ENCODE measurements at places on chromosomes 6 and 20.

- no peak for DNase-seq
Measured at GRCh38 chr6:146913842-146914488, 290.3 kb upstream of the STXBP5 start.

GRCh38 chr6:20538907-20539306 is 4.7 kb downstream of the CDKAL1 start:
- no peak for DNase-seq

DNA sequence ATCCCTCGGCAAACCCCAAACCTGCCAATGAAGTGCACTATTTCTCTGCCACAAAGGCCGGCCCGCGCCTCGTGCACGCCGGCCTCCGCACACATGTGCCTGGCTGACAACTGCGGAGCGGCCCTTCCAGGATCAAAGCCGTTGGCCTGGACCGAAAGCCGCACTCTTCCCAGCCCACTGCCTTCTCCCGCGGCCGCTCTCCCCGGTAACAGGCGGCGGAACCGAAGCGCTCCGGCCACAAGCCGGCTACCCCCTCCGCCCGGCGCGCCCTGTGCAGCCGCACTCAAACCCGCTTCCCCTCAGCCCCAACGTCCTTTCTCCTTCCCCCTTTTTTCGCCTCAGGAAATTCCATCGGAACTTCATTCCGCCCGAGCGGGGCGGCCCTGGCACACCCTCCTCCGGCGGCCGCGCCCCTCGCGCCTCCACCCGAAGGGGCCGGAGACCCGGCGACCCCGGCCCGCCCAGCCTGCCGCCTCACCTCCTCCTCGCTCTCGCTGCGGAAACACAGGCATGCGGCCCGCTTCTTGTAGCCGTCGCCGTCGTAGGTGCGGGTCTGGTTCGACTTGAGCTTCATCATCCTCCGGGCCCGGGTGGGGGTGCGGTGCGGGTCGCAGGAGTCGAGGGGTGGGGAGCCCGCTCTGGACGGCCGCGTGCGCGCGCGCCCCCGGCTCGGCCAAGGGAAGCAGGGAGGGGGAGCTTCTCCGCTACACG is 528 bp downstream of the NUDT3 start:
- DNase-seq = peak; percentile 26

DNA sequence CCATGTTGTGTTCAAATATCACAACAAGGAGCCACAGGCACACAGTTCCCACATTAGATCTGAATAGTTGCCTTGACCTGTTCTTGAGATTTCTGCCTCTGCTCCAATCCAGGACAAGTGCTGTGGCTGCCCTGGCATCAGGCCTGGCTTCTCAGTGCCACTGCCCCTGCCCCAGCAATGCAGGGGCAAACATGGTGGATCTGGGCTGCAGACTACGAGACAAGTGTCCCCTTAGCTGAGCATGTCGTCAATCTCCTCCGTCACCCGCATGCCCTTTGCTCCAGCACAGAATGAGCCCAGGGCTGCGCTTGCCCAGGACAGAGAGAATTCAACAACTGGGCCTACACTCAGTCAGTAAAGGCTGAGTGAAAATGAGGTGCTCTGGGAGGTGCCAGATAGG is 201.6 kb downstream of the SYNDIG1 start:
- DNase-seq = no peak

GRCh38 chr6:71012866-71013469 is 56.1 kb upstream of the B3GAT2 start:
- no peak for DNase-seq

GRCh38 chr6:12813321-12813720 is 96.8 kb downstream of the PHACTR1 start:
- DNase-seq = no peak

DNA sequence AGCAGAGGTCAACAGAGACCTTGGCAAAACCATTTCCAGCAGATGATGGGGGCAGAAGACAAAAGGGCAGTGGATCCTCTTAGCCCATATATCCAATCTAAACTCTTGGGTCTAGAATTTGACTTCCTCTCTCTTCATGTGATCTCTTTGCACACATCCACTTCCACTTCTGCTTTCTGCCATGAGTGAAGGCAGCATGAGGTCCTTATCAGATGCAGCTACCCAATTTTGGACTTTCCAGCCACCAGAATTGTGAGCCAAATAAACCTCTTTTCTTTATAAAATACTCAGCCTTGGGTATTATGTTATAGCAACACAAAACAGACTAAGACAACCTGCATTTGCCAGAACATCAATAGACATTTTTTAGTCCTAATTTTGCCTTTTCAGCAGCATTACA is 191.6 kb downstream of the ADAT2 start:
- DNase-seq = no peak

DNA sequence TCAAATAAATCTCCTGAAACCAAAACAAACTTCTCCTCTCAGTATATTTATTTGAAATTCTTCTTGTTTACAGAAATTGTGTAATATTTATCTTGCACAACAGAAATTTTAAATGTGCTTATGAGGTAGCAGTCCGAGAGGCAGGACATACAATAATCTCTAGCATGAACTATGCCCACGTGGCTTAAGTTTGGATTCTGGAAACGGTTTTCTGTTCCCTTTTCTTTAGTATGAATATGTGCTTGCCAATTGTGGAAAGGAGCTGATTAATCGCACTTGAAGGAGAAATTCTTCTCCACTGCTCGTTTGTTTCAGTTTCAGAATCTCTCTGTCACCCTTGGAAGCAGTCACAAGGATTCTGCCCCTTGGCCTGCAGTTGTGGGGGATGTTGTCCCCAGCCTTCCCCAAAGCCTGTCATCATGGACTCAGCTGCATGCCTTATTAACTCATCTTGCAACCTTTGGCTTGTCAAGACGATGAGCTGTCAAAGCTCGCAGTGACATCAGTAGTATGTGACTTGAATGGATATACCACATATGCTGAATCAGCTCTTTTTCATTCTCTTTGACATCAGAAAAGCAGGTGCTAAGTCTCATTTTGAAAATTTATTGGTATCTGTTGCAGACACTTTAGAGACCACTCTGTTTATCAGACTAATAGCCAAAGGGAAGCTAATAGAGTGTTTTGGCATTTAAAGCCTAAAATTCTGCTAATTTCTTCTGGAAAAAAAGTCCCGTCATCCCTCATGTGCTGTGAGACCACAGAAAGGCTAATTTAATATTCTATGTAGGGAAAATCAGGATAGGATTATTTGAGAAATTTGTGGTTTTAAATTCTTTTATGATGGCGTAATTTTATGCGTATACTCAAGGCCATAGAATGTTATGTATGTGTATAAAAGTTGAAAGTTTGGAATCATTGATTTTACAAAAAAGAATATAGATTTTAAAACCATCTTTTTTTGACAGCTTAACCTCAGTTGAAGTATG is 186.8 kb downstream of the ARID1B start:
- no peak for DNase-seq

DNA sequence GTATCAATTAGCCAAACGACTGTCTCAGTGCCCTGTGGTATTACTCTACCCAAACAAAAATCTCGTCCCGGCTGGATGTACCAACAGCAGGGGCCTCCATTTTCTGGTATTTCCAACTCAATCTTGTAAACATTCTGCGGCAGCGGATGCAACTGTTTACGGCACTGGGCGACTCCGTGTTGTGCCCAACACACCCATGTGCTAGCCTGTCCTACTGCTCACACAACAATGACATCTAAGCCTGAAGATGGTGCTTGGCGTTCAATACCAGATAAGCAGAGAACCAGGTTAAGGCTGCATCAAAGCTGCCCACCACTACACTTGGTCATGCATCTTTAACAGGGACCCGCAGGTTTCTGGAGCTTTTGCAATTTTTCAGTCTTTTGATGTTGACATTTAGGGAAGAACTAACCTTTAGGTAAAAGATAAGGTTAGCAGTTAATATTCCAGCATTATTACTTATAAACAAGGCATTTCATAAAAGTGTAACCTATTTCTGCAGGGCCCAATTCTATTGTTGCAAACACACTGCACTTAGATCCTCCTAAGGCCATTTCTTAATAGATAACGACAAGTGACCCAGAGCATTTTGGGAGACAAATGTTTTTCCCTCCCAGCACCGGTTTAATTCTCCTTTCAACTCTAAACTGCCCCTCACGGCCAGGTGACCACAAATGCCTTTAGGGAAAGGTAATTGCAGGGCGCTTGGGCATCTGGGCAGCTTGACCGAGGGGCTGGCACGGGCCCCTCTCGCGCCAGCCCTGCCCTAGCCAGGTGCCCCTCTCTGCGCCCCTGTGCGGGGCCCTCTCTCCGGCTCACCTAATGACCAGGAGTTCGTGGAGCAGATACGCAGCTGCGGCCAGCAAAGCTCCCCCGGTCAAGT is 945 bp downstream of the FAXC start:
- no peak for DNase-seq

DNA sequence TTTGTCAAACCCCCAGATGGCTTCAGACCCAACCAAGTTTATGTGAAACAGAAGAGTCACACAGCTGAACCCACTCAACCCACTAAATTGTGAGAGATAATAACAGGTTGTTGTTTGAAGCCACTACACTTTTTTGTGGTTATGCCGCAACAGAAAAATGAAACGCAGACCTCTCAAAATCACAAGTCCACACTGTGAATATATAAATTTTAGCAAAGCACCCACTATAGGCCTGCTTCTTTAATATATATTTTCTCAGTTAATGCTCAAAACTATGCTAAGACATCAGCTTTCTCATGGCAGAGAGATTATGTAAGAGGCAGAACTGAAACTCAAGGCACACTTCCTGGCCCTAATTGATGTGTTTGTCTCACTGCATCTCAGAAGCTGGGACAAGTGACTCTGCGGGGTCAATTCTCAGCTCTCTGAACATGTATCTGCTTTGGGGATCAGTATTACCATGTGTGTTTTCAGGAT is 27.7 kb downstream of the MAP3K5 start:
- DNase-seq = no peak

GRCh38 chr20:14775778-14776177 is 438.4 kb upstream of the FLRT3 start:
- no peak for DNase-seq

DNA sequence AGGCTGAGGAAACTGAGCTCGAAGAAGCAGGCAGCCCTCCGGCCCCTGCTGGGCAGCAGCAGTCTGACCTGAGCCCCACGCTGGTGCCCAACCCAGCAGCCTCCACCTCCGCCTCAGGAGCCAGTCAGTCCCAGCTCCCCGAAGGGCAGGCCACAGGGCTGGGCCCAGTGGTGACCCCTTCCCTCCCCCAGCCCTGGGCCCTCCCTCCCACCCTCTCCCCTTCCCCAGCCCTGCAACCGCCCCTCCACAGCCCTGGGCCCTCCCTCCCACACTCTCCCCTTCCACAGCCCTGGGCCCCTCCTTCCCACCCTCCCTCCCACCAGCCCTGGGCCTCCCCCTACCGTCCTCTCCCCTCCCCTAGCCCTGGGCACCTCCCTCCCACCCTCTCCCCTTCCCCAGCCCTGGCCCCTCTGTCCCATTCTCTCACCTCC is 115.0 kb downstream of the TAF4 start:
- DNase-seq = no peak

DNA sequence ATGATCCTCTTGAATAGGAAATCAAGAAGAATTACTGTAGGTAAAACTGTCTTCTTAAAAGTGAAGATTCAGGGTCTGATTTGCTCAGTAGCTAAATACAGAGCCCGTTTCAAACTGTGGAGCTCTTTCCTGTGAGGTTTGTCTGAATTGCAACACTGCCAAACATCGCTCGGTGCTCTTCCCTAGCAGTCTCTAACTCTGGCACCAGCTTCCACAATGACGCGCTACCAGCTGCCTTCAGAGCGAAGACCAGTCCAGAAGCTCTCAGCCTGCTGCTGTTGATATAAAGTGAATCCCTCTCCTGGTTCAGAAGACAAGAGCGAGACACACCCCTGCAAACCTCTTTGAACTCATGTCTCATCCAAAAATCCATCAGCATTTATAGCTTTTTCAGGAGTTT is 447.0 kb downstream of the LMBRD1 start:
- DNase-seq = no peak

DNA sequence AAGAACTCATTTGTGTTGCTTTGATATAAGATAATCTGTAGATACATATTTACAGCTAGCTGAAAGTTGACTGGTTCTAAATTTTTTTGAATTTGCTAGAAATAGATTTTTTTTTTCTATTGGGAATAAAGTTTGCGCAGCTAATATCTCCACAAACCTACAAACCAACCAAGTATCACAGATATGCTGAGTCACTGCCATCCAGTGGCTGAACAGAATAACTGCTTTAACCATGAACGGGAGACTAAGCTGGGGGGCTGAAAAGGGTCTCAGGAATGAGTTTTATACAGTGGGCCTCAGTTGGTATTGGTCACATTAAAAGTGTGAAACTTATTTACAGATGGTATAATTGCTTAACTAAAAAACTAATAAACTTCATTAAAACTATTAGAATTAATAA is 326.7 kb upstream of the CNR1 start:
- DNase-seq = no peak

- no peak for DNase-seq
Measured at GRCh38 chr20:61937963-61938838, 127.5 kb downstream of the TAF4 start.

GRCh38 chr20:53981752-53982437 is 88.5 kb downstream of the BCAS1 start:
- DNase-seq = no peak

DNA sequence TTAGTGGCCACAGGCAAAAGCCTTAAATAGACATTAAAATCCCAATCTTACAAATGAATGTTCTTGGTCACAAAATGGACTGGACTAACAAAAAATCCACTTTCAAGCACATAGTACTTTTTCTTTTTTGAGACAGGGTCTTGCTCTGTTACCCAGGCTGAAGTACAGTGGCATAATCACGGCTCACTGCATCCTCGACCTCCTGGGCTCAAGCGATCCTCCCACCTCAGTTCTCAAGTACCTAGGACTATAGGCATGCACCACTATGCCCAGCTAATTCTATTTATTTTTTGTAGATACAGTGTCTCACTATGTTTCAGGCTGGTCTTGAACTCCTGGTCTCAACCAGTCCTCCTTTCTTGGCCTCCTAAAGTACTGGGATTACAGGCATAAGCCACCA is 59.4 kb downstream of the MAP3K5 start:
- no peak for DNase-seq

GRCh38 chr20:42957704-42958095 is 232.0 kb downstream of the PTPRT start:
- no peak for DNase-seq

GRCh38 chr6:84033523-84034451 is at the start of gene MRAP2:
MRAP2 (plus strand) TSS chr6:84033772; CDS start chr6:84055319, 21,547 bp downstream.
- DNase-seq = no peak

DNA sequence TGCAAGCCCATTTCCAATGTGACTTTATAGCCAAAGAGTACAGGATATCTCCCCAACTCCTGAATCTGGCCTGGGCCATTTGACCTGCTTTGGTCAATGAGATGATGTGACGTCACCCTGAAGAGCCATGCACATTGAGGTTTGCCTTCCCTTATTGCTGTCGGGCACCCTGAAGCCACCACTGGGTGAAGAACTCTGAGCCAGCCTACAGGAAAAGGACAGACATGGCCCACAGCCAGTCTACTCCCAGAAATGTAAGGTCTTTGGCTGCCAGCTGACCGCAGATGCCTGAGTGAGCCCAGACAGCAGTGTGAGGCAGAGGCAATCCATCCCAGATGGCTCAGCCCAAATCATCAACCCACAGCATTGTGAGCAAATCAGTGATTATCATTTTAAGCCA is 3.7 kb upstream of the SYNDIG1 start:
- DNase-seq = no peak

GRCh38 chr20:63087236-63087871 is 80.6 kb upstream of the BHLHE23 start:
- DNase-seq = no peak

GRCh38 chr6:129184324-129184723 is 301.4 kb downstream of the LAMA2 start:
- no peak for DNase-seq

- DNase-seq = no peak
Measured at GRCh38 chr6:147869201-147869600, 360.7 kb downstream of the SAMD5 start.

- DNase-seq = no peak
Measured at GRCh38 chr6:143009851-143010250, 50.8 kb upstream of the AIG1 start.

- DNase-seq = no peak
Measured at GRCh38 chr6:52201046-52201445, 14.9 kb downstream of the IL17A start.
